ENCODE measurements at places on chromosomes 12 and 14.

GRCh38 chr14:65560340-65561027 is 148.0 kb downstream of the FUT8 start:
- DNase-seq: peak; percentile 42

GRCh38 chr12:78864870-78865463 is 393 bp downstream of the SYT1 start:
- DNase-seq: no peak

DNA sequence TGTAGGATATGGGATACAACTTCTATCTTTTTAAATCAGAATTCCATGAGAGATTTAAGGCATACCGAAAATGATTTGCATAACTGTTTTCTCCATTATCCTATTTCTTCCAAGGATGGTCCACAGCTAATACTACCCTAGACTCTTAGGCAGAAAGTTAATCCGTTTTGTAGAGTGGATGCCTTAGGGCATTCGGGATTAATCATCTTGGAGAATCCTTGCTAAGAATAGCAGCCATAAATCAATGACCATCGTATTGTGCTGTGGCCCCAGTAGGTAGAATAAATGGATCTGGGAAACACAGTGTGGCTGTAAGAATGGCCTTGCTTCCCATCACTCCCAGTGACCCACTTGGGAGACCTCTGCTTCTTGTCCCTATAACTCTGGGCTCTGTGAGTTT is 99.6 kb downstream of the SSPN start:
- no peak for DNase-seq

DNA sequence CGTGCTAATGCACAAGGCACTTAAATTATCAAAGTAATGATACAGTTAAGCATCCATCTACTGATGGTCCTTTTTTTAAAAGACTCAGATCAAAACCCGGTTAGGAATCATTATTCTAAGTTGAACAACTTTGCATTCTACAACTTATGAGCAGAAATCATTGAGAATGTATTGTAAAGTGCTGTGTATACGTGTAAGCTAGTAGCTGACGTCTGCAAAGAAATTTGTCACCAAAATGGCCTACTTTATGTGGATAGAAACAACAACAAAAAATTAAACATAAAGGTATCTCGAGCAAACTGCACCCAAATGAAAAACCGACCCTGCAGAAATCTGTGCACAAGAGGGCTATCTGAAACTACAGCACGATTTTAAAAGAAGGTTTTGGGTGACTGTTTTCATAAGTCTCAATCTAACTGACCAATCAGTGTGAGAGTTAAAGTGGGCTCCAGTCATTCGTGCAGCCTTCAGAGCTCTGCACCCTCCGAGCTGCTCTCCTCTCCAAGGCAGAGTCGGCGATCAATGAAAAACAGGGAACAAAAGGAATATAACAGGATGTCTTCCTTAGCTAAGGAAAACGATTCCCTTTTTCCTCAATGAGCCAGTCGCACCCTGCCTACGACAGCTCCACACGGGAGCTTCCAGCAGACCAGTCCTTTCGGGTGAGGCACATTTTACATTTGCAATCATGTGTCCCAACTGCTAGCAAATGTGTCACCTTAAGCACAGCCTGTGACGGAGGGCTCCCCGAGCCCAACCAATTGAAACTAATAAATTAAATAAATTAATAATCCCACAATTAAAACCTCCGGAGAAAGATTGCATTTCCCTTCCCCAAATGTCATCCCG is 200.7 kb upstream of the FOXN3 start:
- DNase-seq: no peak

GRCh38 chr12:59651229-59651920 is 55.5 kb downstream of the SLC16A7 start:
- DNase-seq: no peak

GRCh38 chr12:58479401-58479800 is 440.9 kb downstream of the LRIG3 start:
- no peak for DNase-seq

DNA sequence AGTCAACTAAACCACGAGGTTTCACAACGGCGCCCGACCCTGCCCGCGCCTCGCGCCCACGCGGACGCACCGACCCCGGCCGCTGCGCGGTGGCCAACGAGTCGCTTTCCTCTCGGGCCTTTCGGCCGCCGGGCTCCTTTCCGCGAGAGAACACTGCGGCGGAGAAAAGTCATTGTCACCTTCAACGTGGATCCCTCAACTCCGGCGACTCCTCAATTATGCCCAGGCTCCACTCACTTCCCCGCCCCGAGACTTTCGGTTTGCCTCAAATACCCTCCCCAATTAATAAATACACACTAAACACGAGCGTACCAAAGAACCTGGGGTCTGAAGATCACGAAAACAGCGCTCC is 450 bp downstream of the SINHCAF start:
- DNase-seq: no peak

- no peak for DNase-seq
These were observed 5.5 kb downstream of the AQP2 start for GRCh38 chr12:49955899-49956662.

DNA sequence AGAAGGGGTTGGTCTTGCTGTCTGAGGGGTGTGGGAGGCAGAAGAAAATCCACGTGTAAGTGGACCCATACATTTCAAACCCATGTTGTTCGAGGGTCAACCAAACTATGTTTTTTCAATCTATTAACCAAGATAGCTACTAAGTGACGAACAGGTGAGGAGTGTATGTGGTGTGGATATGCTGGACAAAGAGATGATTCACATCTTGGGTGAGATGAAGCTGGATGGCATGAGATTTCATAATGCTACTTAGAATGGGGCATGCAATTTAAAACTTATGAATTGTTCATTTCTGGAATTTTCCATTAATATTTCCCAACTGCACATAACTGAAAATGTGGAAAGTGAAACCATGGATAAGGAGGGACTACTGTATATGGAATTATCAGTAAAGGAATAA is 17.9 kb upstream of the KTN1 start:
- DNase-seq: no peak

DNA sequence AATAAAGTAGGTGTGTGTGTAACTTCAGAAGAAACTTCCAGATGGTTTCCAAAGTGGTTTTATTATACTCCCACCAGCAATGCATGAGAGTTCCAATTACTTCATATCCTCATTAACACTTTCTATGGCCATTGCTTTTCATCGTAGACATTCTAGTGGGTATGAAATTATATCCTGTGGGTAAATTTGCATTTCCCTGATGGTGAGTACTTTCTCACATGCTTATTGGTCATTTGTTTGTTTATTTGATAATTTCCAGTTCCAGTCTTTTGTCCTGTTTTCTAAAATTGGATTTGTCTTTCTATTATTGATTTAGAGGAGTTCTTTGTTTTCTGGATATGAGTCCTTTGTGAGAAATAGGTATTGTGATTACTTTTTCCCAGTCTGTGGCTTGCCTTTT is 70.9 kb downstream of the PRKCH start:
- DNase-seq: no peak

- DNase-seq: no peak
These were observed 40.5 kb downstream of the TSPAN11 start for GRCh38 chr12:30967026-30967425.

DNA sequence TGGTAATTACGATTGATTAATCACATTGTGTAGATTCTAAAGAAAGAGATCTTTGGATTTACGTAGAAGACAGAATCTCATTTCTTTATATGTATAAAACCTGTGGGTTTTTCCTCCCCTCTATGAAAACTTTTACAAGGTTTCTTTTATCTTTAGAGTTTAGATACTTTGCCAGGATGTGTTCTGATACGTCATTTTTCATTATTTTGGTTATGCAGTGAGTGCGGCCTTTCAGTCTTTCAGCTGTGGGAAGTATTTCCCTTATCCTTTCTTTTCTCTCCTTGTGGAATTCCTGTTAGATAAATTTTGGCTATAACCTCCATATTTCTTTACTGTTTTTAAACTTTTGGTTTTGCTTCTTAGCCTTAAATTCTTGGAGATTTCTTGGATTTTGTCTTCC is 92.7 kb downstream of the TTLL5 start:
- DNase-seq: no peak

- no peak for DNase-seq
These were observed 126.0 kb upstream of the PZP start for GRCh38 chr12:9334041-9334692.

GRCh38 chr12:99476956-99477355 is 170.6 kb upstream of the GARIN6 start:
- peak; percentile 17 for DNase-seq

GRCh38 chr12:66541426-66541825 is 137.4 kb downstream of the GRIP1 start:
- no peak for DNase-seq

DNA sequence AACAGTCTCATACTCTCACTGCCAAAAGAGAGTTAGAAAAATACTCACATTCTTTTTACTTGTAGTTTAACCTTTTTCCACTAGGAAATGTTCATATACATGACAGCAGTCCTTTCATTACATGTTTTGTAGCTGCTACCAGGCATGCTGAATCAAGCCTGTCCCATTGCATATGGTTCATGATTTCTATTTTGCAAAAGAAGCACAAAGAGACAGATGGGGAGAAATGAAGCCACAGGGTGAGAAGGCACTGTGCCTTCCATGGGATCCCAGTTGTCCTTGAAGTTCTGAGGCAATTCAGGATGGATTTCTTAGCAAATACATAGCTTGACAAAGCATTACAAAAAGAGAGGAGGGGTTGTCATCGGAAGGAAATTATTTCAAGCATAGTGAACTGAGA is 89.5 kb downstream of the SMOC1 start:
- DNase-seq: no peak

DNA sequence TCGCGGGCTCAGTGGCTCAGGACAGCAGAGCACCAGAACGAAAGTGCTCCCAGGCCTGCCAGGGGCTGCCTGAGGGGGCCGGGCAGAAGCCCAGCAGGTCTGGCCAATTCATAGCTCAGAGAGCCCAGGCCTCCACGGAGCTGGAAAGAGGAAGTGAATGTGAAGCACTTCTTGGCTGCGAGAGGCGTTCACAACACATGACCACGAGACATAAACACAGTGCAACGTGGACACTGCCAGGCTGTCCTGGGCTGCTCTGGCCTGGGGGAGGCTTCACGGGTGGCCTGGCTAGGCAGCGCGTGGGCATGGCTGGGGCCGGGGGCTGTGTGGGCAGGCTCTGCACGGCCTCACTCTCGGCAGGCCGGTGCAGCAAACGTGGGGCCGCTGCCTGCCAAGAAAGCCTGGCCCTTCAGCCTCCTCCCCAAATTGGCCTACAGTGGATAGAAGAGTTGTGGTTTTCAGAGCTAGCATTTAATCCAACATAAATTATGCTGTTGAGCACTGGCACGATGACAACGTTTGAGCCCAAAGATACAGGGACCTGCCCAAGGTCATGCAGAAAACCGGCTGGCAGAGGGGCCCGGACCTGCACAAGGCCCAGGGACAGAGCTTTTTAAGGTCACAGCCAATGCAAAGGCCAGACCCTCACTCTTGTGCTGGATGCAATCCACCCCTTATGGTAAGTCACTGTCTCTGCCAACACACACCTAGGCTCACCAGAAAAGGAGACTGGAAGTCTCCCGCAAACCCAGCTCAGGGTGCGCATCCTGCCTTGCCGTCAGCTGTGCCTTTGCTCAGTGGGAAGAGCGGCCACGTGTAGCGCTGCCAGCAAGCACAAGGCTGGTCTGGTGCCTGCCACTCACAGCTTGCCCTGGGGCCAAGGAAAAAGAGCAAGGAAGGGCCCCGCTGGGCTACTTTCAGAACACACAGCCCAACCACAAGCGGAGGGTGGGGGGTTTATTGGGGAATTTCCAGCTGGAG is 8.6 kb downstream of the SLC25A29 start:
- DNase-seq: no peak

GRCh38 chr14:68947802-68948201 is 31.3 kb downstream of the ACTN1 start:
- DNase-seq: no peak

DNA sequence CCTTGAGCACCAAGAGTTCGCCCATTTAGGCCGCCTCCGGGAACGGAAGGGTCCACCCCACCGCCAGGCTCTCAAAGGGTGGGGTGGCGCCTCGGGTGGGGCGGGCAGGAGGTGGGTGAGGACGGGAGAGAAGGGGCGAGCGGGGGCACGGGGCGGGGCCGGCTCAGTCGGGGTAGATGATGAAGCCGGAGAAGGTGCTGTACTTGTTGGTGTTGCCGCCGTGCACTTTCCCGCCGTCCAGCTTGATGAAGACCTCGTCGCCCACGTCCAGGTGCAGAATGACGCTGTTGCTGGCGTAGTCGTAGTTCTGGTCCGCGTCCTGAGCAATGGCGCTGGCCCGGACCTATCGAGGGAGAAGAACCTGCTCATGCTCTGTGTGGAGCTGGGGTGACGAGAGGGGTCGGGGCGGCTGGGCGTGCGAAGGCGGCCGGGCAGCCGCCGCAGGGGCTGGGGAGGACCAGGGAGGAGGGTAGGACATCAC is 4.1 kb downstream of the C1QL4 start:
- DNase-seq: no peak

- no peak for DNase-seq
These were observed 76.3 kb downstream of the MAP1LC3B2 start for GRCh38 chr12:116635487-116635886.

DNA sequence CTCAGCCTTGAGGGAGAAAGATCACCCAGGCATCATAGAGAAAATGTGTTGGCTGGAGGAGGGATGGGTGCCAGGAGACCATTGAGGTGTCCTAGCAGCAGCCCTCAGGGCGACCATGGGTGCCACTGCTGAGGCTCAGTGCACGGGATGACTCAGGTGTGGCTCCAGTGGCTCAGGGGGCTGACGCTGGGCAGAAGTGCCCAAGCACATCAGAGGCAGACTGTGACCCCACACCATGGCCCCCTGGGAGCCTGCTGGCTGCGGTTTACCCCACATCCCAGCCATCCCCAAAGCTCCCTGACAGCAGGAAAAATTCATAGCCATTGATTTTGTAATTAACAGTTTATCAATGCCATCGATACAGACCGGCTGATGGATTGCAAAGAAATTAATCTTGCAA is 120.7 kb downstream of the ESRRB start:
- DNase-seq: no peak

- DNase-seq: no peak
These were observed 316.8 kb downstream of the SNAPC1 start for GRCh38 chr14:62079038-62079437.

- no peak for DNase-seq
These were observed 44.5 kb upstream of the EEA1 start for GRCh38 chr12:92973614-92974013.

- DNase-seq: no peak
These were observed 70.0 kb downstream of the PDE3A start for GRCh38 chr12:20438299-20438779.

GRCh38 chr14:68795597-68796417 is 2.9 kb upstream of the ZFP36L1 start:
- DNase-seq: no peak

GRCh38 chr12:19645823-19646222 is 206.5 kb downstream of the AEBP2 start:
- no peak for DNase-seq

DNA sequence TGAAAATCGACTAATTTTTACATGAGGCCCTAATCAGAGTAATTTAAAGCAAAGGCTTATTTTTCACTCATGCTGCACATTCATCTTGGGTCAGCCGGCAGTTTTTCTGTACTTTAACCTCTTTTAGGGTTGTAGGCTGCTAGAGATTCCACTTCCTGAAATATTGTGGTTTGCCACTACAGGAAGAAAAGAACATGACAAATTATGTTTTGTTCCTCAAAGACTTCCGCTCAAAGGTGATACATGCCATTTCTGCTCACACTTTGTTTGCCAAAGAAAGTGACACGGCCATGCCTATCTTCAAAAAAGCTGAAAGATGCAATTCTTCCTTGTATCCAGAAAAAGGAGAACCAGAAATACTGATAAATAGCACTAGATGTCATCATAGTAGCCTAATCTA is 183.4 kb upstream of the PPFIA2 start:
- DNase-seq: no peak

- no peak for DNase-seq
These were observed 4.2 kb downstream of the RNASE9 start for GRCh38 chr14:20556500-20557211.
